HS-27A (cell line): ENCODE measurements at places on chromosomes 11 and 22.

DNA sequence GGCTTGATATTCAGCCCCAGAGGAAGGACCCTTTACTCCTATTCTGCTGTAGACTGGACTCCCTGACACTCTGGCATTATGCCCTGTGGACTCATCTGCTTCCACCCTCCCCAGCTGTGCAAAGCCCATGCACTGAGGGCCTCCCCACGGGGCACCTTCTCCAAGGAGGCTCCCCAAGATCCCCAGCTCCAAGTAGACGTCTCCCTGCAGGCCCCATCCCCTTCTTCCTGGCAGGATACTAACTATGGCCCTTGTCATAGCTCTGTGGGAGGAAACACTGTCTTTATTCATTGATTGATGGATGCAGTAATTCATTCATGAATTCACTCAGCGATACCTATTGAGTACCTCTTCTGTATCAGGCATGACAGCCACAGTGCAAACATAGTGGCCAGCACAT lies 15.3 kb upstream of the APOL6 start:
- no peak for DNase-seq

DNA sequence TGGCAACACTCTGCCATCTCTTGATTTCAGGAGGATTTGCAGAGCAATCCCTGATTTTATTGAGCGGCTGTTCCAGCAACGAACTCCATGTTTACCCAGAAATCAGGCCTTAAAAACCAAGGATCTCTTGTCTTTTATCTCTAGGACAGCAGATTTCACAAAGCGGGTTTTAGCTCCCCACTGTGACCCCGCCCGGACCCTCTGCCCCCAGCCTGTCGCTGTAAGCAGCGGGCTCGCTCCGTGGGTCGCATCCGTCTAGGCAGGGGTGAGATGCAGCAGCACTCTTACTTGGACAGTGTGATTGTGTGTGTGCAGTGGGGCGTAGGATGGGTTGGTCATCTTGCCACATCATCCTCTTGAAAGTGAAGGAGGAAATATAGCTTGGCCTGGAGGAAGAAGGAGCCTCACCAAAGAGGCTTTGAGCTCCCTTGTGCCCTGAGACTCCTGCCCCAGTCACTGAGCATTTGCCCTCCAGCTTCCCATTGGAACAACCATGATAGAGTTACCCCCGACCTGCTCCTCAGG lies 189.2 kb upstream of the TBCEL start:
- no peak for DNase-seq

GRCh38 chr11:2132874-2133240 lies 6.3 kb downstream of the IGF2 start:
- DNase-seq: no peak

DNA sequence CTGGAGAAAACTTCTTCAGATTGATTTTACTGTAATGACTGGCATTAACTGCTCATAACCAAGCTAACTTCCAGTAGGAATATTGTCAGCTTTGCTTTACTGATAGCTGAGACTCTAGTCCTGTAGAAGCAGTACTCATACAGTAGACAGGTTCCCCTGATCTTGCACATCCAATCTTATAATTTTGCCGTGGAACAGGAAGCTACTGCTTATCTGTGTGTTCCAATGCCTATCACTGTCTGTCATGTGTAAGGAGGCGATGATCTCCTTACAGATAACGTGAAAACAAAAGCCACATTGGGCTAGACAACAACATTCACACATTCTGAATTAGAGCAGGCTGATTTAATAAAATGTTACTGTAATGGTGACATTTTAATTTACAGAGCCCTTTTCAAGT lies 13.2 kb downstream of the HSD17B12 start:
- DNase-seq: no peak

DNA sequence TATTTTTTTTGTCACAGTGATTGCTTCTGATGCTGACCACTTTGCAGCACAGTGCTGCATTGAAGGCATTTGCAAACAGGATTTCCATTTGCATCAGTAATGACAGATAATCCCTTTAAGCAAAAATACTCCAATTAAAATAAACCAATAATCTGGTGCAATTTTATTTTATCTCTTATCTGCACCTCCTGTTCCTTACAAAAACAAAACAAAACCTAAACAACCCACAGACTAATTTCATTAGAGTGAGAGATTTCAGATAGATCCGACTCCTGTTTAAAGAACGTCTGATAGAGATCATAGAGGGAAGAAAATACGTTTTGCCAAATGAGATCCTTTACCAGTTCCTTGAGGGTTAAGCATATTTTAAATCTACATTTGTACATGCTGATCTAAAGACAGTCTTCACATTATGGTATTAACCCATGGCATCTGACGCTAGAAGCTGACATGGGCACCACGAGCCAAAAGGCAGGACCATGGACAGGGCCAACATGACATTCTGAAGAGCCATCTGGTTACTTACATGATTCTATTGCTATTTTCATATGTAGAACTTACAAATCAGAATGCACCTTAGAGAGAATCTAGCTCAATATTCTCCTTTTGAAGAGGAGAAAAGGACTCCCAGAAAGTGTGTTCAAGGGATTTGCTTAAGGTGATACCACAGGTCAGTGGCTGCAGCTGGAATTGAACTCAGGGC lies 286.2 kb upstream of the NARS2 start:
- no peak for DNase-seq

DNA sequence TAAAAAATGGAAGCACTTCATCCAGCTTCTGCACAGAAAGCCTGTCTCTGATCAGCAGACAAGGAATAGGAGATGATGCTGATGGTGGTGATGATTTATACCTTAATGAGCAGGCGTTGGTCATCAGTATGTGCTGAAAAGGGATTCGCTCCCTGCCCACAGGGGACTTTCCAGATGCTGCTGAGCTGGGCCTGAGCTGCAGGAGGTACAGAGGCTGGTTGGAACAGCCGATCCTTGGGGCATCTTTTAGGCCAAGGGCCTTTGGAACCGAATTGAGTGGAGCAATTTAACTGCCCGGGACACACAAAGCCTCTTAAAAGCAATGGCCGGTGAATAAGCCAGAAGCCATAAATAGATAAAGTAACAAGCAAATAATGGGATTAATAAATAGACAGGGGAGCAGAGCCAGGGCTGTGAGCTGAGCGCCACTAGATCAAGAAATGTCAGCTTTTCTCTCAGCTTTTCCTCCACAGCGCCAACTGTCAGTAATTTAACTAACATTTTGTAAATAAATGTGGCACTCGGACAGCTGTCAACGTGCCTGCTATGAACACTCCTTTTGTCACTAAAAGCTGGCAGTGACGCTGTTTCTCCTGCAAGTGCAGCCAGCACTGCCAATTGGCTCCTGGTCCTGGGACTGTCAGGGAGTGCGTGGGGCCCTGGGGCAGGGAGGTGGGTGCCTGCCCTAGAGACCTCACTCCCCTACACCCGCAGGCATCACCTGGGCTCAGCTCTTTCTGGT lies 562.3 kb downstream of the NTM start:
- no peak for DNase-seq

DNA sequence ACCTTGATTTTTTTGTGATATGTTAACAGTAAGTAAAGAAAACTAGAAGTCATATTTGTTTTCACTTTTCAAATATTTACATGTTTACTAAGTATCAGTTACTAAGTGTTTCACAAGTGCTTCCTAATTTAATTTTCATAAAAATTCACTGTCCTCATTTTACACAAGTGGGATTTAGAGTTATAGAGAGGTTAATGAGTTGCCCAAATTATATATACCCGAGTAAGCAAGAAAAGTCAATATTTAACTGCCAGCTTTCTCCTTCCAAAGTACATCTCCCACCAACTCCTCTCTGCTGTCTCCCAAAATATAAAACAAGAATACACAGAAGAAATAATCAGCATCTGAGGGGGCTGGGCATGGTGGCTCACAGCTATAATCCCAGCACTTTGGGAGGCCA lies 896.7 kb upstream of the ANO3 start:
- no peak for DNase-seq

- DNase-seq: no peak
Observed at GRCh38 chr11:85620256-85620655, 6.9 kb downstream of the DLG2 start.

- DNase-seq: peak; percentile 31
Observed at GRCh38 chr11:59802639-59803176, 7.9 kb downstream of the MRPL16 start.

GRCh38 chr11:65150509-65151299 lies 16.4 kb upstream of the SYVN1 start:
- DNase-seq: peak; percentile 75

DNA sequence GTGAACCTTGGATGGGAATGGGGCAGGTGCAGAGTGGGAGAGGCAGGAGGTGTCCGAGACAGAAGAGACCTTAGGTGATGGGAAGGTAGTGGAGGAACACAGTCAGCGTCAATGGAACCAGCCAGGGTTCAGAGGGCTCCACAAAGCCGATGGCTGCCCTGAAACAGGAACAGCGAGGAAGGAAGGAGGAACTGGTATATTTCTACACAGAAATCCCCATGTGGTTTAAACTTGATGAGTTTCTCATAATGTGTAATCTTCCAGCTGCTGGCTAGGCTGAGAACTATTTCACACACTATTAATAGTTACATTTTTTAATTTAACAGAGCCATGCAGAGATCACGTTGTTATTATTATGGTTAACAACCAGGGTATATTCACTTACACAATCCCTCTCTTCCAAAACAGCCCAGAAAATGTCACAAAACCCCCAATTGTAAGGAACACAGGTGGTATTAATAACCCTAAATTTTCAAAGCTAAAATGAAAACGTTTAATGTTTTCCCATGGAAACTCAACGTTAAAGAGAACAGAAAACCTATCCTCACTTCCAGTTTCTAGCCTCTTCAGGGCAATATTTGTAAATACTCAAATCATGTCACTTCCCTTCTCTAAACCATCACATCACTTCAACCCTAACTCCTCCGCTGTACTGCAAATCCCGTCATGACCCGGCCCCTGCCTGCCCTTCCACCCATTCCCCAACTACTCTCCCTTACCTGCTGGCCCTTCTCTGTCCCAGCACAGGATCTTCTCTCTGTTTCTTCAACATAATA lies 74.5 kb upstream of the ARFGAP3 start:
- DNase-seq: no peak

GRCh38 chr11:17548444-17548843 lies 1.4 kb downstream of the OTOG start:
- DNase-seq: no peak

GRCh38 chr22:25802018-25802417 lies 60.0 kb downstream of the MYO18B start:
- no peak for DNase-seq

DNA sequence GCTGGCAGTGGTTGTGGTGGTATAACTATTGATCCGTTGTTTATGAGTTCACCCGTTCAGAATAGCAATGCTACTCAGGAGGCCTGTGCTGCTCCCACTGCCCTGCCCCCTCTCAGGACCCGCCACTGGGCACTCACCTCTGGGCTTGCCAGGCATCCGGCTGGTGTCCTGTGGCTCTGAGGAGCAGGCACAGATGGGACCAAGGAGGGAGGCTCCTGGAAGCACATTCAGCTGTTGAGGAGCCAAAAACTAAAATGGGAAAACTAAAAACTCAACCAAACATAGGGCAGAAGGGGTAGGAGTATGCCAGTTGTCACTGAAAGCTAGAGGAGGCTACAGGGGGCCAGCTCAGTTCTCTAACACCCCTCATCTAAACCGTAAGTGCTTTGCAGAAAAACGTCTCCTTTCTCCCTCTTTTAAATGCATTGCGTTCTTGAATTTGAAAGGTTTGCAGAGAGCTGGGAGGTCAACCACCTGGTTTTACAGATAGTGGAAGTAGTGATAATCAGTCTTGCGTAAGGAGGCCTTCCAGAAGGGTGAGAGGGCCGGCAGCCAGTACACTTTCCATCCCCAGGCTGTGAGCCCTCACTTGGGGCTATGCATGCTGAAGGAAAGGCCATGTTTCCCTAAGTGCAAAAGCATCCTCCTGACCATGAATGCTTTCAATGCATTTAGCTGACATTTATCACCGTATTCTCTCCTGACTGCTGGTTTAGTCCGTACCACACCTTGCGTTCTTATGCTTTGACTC lies 547.4 kb downstream of the NTM start:
- DNase-seq: no peak

- DNase-seq: no peak
Observed at GRCh38 chr11:12598330-12599256, 75.6 kb upstream of the TEAD1 start.
